NCI-H1694 treated with DMSO at 0.1 percent for 48 hours (cell line): ENCODE measurements at places on chromosomes 1 and 21.

GRCh38 chr1:111142356-111142975 is 2.4 kb downstream of the CEPT1 start:
- no peak for DNase-seq

GRCh38 chr1:178607718-178608408 is 95.0 kb downstream of the TEX35 start:
- DNase-seq = no peak

DNA sequence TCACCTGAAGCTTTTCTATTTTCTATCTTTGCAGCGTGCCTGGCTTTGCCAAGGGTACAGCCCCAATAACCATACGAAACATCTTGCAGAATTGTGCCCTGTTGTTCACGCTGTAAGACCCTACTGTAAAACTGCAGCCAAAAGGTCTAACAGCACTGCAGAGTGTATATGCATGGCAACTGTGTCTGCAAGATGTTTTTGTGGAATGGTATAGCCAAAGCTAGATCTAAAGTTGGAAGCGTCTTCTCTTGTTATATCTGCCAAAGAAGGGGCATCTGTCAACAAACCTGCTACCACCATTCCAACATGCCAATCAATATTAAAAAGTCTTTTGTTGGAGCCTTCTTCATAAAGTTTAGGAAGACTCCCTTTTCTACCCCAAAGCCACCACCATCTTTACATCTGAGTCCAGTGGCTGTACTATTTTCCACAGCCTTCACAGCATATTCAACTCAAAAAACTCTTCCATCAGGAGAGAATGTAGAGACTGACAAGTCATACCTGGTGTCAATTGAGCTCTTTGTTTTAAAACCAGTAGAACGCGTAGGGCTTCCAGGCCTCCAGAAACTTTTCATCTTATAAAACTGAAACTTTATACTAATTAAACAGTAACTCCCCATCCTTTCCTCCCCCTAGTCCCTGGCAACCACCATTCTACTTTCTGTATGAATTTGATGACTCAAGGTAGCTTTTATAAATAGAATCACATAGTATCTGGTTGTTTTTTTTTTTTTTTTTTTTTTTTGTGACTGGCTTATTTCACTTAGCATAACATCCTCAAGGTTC is 40.0 kb downstream of the ZSCAN20 start:
- no peak for DNase-seq

DNA sequence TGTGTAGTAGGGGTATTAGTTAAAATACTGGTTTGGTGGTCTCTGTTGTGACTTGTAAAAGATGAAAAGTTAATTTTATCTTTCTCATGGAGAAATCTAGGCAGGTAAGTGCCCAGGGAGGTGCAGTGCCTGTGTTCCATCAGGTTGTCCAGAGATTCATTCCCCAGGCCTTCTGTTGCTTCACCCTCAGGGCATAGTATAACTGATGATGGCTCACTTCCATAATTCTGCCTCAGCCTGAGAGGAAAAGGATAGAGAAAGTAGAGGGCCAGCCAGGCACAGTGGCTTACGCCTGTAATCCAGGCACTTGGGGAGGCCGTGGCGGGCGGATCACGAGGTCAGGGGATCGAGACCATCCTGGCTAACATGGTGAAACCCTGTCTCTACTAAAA is 153.9 kb downstream of the FMN2 start:
- no peak for DNase-seq

DNA sequence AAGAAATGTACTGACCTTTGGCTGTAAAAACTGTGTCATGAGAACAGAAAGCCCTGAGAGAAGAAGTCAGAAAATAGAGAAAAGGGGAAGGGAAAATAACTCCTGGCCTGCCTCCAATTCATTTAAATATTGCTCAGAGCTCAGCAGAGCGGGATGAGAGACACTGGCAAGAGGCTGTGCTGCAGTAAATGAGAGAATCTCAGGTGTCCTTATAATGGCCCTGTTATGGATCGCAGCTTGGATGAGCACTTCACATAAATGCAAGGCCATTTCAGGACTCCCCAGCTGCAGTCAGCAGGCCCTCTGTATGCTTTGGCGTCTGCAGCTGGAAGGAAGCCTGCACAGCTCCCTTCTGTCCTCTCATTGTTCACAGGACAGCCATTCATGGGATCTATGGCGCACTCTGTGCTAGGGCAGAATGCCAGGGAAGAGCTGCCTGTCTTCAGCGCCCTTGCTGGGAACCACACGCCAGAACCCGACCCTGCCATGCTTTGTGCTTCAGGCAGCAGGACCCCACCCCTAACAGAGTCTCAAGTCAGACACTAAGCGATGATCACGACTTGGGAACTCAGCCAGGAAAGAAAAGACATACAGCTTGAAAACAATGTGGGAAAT is 20.7 kb upstream of the ABCB10 start:
- DNase-seq = peak; percentile 71

- DNase-seq = no peak
Measured at GRCh38 chr1:170221031-170221430, 75.3 kb downstream of the NTMT2 start.

DNA sequence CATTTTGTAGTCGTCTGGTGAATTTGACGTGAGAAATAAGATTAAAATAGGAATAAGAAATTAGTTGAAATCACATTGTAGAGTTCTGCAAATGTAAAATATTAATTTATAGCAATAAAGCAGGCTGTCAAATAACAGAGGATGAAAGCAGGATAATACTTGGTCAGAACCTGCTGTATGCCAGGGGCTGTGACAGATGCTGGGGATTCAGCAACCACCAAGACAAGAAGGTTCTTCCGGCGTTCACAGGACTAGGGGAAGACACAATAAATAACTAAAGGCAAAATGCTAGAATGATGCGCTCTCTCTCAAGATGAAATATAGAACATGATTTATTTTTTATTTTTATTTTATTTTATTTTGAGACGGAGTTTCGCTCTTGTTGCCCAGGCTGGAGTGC is 6.8 kb upstream of the PARK7 start:
- DNase-seq = no peak

DNA sequence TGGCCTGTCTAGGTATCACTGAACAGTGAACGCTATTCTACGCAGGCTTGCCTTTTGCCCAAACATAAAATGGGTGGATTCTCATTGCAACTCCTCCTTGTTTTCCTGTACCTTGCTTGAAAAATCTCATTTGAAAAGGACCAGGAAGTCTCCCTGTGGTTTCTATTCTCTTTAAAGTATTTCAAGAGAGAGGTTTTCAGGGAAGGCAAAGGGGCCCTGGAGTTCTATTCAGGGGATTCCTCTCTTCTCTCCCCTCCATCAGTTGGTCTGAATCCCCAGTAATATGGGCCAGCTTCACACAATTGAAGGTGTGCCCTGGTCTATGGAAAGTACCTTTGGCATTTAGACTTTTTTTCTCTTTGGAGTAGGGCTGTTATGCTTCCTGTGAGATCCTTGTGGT is 311.3 kb downstream of the RGS7 start:
- no peak for DNase-seq

DNA sequence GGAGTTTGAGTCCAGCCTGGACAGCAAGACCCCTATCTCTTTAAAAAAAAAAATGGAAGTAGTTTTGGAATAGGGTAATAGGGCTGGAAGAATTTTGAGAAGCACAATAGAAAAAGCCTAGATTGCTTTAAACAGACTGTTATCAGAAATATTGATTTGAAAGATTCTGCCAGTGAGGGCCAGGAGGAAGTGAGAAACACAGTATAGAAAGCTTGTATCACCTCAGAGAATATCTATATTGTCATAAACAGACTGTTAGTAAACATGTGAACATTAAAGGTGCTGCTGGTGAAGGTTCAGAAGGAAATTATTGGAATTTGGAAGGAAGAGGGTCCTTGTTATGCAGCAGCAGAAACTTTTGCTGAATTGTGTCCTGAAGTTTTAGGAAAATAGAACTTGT is 24.8 kb upstream of the PSEN2 start:
- no peak for DNase-seq

GRCh38 chr1:203597331-203598090 is 29.1 kb upstream of the ATP2B4 start:
- peak; percentile 52 for DNase-seq

DNA sequence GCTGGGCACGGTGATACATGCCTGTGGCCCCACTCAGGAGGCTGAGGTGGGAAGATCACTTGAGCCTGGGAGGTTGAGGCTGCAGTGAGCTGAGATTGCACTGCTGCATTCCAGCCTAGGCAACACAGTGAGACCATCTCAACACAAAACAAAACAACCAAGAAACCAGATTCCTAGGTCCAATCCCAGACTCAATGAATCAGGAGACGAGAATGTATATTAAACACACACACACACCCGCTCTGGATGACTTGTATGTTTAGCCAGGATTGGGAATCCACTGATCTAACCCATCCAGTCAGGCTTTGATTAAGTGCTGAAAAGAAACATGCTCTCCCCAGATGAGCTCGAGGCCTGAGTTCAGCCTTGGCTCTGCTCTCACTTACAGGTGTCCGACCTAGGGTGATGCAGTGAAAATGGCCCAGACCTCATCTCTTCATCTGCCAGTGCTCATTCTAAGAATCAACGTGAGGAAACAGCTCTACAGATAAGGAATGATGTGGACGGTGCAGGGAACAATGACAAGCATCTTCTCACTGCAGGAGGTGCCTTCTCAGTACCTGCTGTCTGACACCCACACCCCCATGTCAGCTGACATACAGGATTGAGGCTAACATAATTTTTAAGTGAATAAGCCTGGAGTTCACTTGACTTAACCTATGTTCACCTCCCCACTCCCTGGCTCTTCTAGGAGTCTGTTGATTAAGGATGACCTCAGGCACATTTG is 15.3 kb upstream of the SRSF4 start:
- no peak for DNase-seq

GRCh38 chr1:235910357-235911299 is 43.9 kb upstream of the LYST start:
- DNase-seq = no peak

- DNase-seq = no peak
Measured at GRCh38 chr21:26709090-26709489, 136.0 kb upstream of the CYYR1 start.

DNA sequence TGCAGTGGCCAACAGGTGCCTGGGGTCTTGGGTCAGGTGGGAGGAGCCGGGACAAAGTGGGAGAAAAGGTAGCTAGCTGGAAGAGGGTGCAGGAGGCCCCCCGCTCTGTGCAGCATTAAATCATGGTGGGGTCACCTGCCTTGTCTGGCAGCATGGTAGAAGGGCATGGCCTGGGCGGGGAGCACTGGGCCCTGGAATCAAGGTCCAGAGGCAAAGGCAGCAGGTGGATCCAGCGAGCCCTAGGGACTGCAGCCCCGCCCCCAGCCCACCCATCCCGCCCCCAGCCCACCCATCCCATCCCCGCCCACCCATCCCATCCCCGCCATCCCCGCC is 16.7 kb upstream of the TTLL10 start:
- DNase-seq = no peak

- DNase-seq = no peak
Measured at GRCh38 chr1:175400766-175401165, 208.2 kb upstream of the KIAA0040 start.
